Amniotic stem cell (primary cell): ENCODE measurements at places on chromosomes 1 and 21.

DNA sequence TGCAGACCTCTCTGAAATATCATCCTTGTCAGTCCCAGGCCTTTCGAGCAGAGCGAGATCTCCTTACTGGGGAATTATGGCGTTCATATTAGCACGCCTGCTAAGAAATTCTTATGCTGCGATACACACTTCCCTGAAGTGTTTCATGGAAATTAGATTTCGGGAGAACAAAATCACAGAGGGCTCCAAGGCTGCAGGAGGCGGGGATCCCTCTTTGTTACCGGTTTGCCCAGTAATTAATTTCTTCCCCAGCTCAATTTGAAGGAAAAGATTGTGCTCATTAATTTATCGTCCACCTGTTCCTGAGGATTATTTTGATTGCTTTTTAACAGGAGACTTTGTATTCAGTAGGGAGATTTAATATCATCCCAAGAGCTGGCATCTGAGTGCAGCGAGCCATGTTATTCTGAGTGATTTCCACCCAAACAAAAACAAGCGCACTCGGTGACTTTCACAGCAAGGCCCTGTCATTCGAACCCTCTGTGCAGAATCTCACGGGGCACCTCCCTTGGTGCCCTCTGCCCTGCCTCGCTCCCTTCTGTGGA lies 202.3 kb upstream of the GALNT2 start:
- DNase-seq, result no peak

DNA sequence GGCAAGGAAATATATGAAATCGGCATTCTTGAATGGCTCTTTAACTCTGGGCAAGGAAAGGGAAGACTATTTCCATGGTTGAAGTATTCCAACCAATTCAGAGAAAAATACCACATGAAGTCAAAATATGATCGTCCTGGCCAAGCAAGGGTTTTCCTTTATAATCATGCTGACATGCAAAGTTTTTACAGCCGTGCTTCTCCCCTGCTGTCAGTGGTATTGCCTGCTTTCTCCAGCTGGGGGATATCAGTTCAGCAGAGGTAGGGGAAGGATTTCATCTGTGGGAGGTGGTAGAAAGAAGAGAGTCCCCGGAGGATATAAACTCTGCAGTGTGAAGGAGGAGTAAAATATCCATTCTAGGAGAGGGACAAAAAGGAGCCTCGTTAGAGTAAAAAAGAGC lies 322.8 kb downstream of the PAPPA2 start:
- DNase-seq, result no peak

GRCh38 chr1:198206292-198206691 lies 49.5 kb downstream of the NEK7 start:
- no peak for DNase-seq

GRCh38 chr1:41740630-41741239 lies 178.0 kb downstream of the HIVEP3 start:
- no peak for DNase-seq

DNA sequence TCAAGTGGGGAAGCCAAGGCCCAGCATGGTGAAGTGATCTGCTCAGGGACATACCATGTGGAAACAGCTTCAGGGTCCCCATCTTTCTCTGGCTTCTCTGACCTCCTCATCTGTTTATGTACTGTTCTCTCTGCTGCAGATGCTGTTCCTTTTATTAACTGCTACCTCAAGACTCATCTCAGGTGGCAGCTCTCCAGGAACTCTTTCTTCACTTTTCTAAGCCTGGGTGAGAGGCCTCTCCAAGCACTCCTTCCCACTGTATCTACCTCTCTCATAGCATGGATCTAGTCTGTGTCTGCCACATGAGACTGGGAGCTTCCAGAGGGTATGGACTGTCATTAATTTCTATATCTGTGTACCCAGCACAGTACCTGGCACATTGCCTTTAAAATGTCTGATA lies 73.4 kb upstream of the PPM1J start:
- DNase-seq, result no peak

DNA sequence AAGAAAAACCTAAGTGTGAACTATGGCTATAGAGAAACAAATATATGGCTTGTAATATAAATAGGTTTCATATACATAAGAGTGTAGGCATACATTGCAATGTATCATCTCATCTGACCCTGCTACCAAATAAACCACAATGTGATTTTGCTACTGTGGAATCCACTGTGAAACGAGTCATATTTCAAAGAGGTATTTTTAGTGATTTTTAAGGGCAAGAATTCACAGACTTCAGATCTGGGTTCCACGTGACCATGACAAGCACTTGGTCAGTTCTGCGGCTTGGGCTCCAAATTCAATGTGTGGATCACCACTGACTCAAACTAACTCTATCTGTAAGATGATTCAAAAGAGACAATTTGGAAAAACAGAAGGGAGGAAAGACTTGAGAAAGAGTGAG lies 147.0 kb upstream of the ERG start:
- peak; percentile 59 for DNase-seq

- no peak for DNase-seq
These were observed 17.3 kb downstream of the C8B start for GRCh38 chr1:56948403-56949023.

GRCh38 chr1:3454811-3455618 lies 550 bp downstream of the ARHGEF16 start:
- DNase-seq, result no peak

- DNase-seq, result peak; percentile 12
These were observed 121.8 kb downstream of the HFM1 start for GRCh38 chr1:91282695-91283420.

GRCh38 chr1:87977145-87977544 lies 648.5 kb downstream of the LMO4 start:
- no peak for DNase-seq
